ENCODE measurements at places on chromosomes 11 and 22. TPM values are rescaled to one million over a fixed set of nuclear protein-coding genes. Genes with fewer than 3 reads are reported as not detected.

- peak; percentile 57 for DNase-seq
Observed at GRCh38 chr11:119155733-119156492, 7.1 kb downstream of the ABCG4 start.

- DNase-seq, result no peak
Observed at GRCh38 chr11:93517041-93517440, 26.1 kb downstream of the SMCO4 start.

- DNase-seq, result no peak
Observed at GRCh38 chr11:115912484-115912945, 408.3 kb upstream of the CADM1 start.

C11orf91 gene
- polyA plus RNA-seq, result 0.15 TPM

DNA sequence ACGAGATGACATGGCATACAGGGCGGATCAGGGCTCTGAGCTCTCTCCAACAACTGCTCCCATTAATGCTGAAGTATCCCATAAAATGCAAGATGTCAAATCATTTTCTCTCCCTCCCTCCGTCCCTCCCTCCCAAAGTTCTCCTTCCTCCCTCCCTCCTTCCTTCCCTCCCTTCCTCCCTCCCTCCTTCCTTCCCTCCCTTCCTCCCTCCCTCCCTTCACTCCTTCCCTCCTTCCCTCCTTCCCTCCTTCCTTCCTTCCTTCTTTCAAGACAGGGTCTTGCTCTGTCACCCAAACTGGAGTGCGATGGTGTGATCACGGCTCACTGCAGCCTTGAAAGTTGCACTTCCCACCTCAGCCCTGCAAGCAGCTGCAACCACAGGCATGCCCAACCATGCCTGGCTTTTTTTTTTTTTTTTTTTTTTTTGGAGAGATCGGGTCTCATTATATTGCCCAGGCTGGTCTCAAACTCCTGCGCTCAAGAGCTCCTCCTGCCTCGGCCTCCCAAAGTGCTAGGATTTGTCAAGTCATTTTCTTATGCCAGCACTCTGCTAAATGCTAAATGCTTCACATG is 38.2 kb downstream of the TXN2 start:
- no peak for DNase-seq
